ENCODE measurements at places on chromosomes 3 and 15. TPM values are rescaled to one million over a fixed set of nuclear protein-coding genes. Genes with fewer than 3 reads are reported as not detected.

Gene C2CD4B
- not detected for total RNA-seq

Gene C3orf80
- 3.6 TPM for total RNA-seq

Gene GNAT1
- total RNA-seq: not detected

Gene CHCHD6
- 14.0 TPM for total RNA-seq

Gene C2CD4A
- total RNA-seq: not detected

Gene GPR62
- total RNA-seq: 0.05 TPM

Gene NPRL2
- total RNA-seq: 25.8 TPM

Gene IGSF10
- total RNA-seq: 1.6 TPM

Gene PXK
- total RNA-seq: 21.8 TPM

Gene ANKRD34C
- total RNA-seq: not detected

Gene LSMEM2
- total RNA-seq: not detected

Gene CDC25A
- total RNA-seq: 2.4 TPM

Gene CLDN16
- 0.23 TPM for total RNA-seq

Gene RETNLB
- not detected for total RNA-seq

Gene TNIK
- total RNA-seq: 24.9 TPM

Gene OIP5
- total RNA-seq: 0.59 TPM

Measured in smooth muscle cell of the umbilical artery (primary cell).